Stimulated activated CD8-positive, alpha-beta memory T cell treated with anti-CD3 and anti-CD28 coated beads, Interleukin-7, amount 100 ng/mL, for 1 hour (primary cell): ENCODE measurements at places on chromosomes 13 and 19.

- DNase-seq = no peak
Measured at GRCh38 chr19:17865364-17866311, 5.9 kb downstream of the RPL18A start.

DNA sequence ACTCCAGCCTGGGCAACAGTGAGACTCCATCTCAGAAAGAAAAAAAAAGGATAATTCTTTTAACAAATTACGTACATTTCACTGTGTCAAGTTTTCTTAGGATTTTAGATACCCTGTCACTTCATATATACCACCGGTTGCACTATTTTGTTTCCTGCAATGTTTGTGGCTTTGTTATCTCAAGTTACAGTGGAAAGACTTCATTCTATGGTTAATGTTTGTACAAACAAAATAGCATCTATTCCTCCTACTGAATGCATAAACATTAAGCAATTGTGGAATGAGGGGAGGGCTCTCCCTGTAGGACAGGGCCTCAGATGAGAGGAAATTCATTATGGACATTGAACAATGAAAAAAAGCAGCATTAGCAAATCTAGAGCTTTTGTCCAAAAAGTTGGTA is 120.1 kb downstream of the DNAJC3 start:
- DNase-seq = no peak

DNA sequence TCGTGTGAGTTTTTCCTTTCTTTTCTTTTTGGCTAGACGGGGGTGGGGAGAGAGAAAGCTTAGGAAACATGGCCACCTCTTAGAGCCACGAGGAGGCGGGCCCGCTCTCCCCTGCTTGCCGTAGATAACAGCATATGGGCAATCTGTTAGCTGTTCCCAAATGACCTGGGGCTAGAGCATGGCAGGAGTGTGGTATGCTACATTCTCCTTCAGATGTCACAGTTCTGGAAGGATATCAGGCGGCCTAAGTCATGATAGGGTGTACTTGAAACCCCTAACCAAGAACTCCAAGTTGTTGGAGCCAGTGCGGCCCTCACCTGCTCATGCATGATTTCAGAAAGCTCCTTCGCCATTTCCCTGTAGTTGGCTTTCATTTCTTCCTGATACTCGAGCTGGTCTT is 44.3 kb upstream of the SLC15A1 start:
- no peak for DNase-seq

DNA sequence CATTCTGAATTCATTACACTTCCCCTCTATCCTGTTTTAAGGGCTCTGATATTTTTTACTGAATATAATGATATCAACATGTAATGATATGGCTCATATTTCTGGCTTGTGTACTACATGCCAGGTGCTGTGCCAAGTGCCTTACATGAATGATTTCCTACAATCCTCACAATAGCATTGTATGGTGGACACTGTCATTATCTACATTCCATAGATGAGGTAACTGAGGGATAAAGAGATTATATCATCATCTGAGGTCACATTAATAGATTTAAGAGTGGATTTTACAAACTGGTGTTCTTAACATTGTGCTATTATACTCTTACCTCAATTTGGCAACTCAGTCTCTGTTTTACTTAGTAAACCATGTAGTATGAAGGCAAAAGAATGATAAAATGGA is 502.0 kb downstream of the LIG4 start:
- no peak for DNase-seq

DNA sequence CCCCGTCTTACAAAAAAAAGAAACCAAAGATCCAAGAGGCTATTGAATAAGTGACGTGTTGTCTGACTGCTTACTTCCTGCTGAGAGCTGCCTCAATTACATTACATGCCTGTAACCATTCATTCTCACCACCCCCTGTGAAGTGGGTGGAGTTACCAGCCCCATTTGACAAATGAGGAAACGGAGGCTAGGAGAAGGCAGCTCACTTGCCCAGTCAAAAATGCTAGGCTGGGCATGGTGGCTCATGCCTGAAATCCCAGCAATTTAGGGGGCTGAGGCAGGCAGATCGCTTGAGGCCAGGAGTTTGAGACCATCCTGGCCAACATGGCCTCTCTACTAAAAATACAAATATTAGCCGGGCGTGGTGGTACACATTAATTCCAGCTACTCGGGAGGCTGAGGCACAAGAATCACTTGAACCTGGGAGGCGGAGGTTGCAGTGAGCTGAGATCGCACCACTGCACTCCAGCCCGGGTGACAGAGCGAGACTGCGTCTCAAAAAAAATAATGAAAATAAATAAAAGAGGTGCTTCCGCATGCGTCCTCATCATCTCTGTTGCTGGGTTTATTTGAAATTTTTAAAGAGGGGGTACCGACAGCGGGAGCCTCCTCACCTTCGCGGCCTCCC is 499 bp downstream of the LSM7 start:
- DNase-seq = no peak

GRCh38 chr13:58598241-58598640 is 966.7 kb downstream of the PCDH17 start:
- no peak for DNase-seq

GRCh38 chr13:39712626-39713025 is 57.2 kb downstream of the COG6 start:
- no peak for DNase-seq
